Stimulated activated CD8-positive, alpha-beta memory T cell treated with anti-CD3 and anti-CD28 coated beads, Interleukin-15, amount 100 ng/mL, for 48 hours (primary cell): ENCODE measurements at places on chromosomes 12 and 14.

- DNase-seq = no peak
These were observed 87.8 kb downstream of the DICER1 start for GRCh38 chr14:95069547-95069946.

GRCh38 chr12:30457621-30458289 lies 237.9 kb downstream of the IPO8 start:
- no peak for DNase-seq

- no peak for DNase-seq
These were observed 28.7 kb downstream of the MLXIP start for GRCh38 chr12:122107261-122107660.

- no peak for DNase-seq
These were observed 174.5 kb upstream of the RBM19 start for GRCh38 chr12:114140576-114140975.

- no peak for DNase-seq
These were observed 47.4 kb upstream of the SRSF5 start for GRCh38 chr14:69719501-69719951.

DNA sequence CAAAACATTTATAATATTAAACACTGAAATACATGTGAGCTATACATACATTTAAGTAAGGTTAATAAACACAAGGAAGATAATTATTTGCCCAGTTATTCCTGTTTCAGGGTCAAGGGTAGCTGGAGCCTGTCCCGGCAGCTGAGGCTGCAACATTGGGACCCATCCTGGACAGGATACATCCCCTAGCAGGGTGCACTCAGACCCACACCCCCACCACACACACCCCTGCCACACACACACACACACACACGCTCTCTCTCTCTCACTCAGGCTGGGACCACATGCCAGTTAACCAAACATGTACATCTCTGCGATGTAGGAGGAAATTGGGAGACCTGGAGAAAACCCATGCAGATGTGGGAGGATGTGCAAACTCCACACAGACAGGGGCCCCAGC lies 112.6 kb upstream of the TMCC3 start:
- no peak for DNase-seq
